Calu3 (cell line): ENCODE measurements at places on chromosomes 3 and 15.

GRCh38 chr15:39621976-39622375, 41.1 kb downstream of the THBS1 start:
- no peak for DNase-seq

- no peak for DNase-seq
Observed at GRCh38 chr15:67059127-67059553, 6.3 kb upstream of the SMAD3 start.

DNA sequence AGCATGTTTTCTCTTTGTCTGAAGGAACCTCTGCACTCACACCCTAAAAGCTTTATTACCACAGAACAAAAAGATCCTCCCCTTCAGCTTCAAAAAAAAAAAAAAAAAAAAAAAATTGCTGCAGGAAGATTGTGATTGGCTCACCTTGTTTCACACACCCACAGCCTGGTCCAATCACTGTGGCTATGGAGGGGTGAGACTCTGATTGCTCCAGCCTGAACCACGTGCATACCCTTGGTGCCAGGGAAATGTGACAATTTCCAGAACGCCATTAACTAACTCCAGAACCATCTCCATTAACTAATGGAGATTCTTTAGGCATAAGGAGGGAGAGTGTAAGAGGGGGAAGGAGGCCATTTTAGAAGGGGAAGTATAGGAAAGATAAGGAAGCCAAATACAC, 106.5 kb upstream of the CRBN start:
- no peak for DNase-seq

DNA sequence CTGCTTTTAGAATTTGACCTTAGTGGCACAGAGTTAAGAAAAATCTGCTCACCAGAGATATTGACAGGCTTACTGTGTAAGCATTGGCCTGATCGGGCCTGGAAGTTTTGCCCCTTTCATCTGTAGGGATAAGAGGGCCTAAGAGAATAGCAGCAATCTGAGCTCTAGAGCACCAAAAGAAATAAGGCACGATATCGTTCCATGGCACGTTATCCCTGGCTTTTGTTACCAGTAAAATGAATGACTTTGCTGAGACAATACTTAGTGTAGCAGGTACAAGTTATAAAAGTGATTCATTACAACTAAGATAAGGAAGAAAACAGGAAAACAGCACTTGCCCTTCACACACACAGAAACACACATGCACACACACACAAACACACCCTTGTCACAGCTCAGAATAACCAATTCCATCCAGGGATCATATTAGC, 5.0 kb downstream of the THBS1 start:
- no peak for DNase-seq

DNA sequence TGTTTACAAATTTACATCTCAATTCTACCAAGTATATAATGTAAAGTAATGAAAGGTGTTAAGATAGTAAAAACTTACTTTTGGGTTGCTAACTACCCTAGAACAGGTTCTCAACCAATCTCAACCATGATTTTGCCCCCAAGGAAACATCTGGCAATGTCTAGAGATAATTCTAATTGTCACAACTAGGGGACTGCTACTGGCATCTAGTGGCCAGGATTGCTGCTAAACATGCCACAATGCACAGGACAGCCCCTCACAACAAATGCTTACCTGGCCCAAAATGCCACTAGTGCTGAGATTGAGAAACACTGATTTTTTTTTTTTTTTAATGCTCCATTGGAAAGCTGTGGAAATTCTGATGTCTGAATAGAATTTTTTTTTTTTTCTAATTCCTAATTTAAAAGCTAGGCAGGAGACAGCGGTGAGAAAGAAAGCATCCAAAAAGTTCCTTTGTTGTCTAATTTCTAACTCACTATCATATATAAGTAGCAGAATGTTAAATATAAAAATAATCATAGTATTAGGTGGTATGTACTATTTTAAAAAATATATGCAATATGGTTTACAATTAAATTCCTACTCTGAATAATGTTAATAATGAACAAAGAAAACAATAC, 81.5 kb downstream of the TJP1 start:
- DNase-seq: no peak

DNA sequence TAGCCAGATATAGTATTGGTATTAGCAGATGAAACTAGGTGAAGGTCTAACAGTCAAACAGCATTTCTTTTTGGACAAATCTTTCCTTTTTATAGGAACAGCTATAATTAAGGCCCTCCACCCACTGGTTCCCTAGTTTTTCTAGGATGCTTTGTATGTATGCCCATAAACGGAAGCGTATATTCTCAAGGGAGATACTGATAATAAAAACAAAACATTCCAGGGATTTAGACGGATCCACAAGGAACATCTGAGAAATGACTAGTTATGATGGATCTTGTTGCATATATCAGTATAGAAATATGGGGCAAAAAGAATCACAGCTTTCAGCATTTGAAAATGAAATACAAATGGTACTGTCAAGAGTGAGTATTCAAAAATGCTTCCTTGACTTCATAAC, 22.5 kb downstream of the LRRC28 start:
- no peak for DNase-seq

GRCh38 chr3:66962664-66963063, 35.4 kb upstream of the KBTBD8 start:
- no peak for DNase-seq

DNA sequence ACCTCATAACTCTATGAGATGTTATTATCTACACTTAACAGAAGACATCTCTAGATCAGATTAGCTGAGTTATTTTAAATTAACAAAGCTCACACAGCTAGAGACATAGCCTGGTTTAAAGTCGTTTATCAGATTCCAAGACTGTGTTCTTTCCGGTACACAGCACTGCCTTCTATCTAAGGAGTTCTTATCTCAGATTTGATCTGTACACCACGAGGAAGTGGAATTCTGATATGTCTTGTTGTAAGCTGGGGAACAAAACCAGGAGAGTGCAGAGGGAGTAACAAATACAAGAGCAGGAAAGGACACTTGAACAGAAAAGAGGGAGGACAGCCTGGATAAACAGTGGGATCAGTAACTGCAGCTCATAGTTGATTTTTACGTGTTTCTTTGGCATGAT, 61.7 kb upstream of the KCNMB2 start:
- DNase-seq: no peak

GRCh38 chr15:60695713-60696522, 217.0 kb upstream of the ICE2 start:
- no peak for DNase-seq

DNA sequence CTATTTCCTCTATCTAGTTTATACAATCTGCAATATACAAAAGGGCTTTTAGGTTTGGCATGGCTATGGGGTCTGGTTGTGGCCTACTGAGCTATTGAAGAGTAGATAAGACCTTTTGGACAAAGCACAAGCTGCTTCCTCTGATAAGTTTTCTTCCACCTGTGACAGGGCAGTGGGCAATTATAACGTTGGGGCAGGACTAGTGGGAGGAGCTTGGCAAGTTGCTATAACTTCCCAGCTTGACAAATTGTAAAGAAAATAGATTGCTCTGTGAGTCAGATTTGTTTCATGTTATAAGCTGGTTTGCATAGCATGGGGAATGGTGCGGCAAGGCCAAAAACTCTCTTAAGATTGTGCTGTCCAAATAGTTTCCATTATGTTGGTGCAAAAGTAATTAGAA, 64.9 kb downstream of the SLC7A14 start:
- DNase-seq: no peak

- no peak for DNase-seq
Observed at GRCh38 chr3:10729439-10729838, 86.6 kb upstream of the SLC6A11 start.

- no peak for DNase-seq
Observed at GRCh38 chr3:732326-732928, 360.4 kb upstream of the CNTN6 start.

GRCh38 chr3:53531749-53532148, 37.3 kb downstream of the CACNA1D start:
- DNase-seq: peak; percentile 57

- DNase-seq: no peak
Observed at GRCh38 chr3:127572735-127573134, 17.8 kb downstream of the TPRA1 start.
